ENCODE measurements at places on chromosomes 1 and 21.

- DNase-seq: no peak
Observed at GRCh38 chr21:46114963-46115362, 17.1 kb downstream of the COL6A2 start.

GRCh38 chr1:235865565-235866204 lies 1.0 kb downstream of the LYST start:
- DNase-seq: no peak

GRCh38 chr1:150387200-150387599 lies 23.3 kb downstream of the RPRD2 start:
- DNase-seq: no peak

DNA sequence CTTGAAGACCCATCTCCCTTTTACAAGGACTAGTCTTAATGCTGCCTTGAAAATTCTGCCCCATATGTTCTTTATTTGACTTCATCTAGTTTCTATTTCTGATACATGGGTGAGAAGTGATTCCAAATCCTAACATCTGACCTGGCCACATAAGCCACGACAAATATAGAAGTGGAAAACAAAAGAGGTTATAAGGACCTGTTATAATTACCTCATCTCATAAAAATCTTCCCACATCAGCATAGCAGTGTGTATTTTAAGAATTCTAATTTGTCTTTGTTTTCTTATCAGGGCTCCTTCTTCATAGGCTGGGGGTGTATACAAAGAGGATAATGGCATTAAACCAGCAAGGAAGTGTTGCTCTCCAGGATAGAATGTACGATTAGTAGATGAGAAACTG lies 1007.4 kb downstream of the TTLL7 start:
- DNase-seq: no peak

DNA sequence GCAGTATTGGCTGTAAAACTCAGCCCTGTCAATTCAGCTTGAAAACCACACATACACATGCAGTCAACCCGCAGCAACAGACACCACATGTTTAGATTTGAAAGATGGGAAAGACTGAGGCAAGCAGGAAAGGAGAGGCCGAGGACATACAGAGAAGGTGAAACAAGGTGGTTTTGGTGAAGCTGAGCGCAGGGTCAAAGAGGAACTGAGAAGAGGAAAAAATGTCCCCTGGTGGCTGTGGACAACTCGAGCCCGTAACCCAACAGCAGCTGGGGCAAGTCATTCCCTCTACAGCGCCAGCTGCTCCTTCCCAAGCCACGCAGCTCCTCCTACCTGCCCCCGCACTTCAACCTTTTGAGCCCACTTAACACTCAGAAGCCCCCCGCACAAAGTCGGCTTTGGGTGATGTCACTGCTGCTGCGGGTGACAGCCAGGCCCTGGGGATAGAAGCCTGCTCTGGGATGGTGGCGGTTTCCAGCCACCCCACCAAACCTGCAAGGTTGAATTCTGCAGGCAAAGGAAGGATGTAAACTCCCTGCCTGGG lies 63.0 kb downstream of the KCNN3 start:
- no peak for DNase-seq

GRCh38 chr1:29644812-29645211 lies 408.5 kb downstream of the PTPRU start:
- DNase-seq: no peak

DNA sequence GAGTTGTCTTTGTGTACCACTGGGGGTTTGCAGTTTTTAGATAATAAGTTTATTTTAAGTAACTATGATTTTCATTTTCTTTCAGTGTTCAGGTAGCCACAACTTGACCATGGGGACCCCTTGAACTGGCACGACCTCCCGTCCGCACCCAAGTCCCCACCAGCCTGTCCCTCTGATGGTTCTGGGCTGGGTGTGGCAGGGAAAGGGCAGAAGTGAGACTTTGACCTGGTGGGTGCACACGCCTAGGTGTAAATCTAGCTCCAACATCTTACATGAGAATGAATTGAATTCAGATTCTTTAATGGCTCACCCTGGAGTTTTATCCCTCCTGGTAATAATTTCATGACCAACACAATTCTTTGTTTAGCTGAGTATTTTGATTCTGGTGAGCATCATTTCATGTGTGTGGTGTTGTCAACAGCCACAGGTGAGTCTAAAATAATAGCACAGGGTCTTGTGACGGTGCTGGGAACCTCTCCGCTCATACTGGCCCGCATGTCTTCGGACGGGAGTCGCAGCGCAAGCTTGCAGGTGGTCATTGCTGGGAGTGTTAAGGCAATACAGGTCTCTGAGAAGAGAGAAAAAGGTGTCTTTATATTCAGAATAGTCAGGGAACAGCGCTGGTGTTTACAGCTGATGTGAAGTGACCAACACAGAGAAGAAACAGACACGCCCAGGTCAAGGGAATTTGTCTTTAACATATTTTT lies 50.8 kb upstream of the POFUT2 start:
- no peak for DNase-seq

DNA sequence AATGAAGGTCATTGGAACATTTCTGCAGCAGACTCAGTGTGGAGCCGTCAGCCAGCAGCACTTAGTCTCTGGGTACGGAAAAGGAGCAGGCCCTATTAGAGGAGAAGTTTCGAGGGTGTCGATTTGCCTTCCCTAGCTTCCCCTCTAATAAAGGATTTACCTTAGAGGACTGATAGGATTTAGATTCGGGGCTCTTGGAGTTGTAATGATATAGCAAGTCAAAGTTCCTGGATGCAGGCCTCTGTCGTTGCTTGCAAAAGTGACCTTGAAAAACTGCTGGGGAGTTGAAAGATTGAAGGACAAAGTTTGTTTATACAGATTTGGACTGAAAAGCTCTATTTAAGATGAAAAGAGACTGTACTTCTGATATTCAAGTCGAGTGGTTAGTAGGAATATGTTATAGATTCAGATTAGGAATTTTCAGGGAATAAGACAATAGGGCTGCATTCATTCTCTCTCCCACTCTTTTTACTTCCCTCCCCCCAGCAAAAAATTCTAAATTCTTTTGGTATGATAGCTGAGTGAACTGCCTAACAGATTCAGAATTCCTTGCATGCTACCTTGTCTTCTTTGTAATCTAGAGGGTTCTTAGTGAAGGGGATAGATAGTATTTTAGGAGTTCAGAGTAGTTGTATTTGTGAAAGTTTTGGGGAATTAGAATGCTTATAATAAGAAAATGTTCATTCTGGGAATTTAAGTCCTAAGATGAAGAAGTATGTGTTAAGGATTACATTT lies 19.2 kb downstream of the NFYC start:
- DNase-seq: no peak

DNA sequence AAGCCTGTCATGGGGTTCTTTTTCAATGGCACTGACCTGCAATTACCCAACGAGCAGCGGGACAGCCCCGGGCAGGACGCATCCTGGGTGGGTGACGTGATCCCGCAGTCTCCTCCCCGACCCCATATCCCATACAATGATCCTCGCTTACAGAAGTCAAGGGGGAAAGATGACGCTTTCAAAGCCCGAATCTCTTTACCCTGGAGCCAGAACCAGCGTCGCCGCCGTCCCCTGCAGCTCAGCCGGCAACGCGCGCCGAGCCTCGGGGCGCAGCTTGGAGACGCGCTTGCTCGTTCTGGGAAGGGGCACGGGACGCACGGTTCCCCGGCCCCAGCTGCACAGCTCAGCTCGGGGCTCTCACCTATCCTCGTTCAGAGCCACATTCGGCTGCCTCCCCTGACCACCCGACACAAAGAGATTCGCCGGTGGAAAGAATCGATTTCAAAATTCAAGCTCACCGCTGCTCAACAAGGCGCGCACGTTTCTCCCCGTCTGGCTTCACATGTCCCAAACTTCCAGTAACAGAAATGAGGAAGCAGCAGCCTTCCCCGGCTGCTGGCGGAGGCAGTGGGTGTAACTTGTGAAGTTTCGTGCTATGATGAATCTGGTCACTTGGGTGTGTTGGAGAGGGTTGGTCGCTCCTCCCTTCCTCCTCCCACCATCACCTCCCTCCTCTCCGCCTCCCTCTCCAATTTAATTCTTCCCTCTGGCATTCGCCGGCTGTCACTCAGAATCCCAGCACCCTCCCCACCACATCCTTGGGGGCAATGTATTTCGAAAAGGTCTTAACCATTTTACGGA lies at the start of gene TIAM1:
Gene TIAM1 (minus strand): TSS at position 582 of the 801 bp plus-strand sequence. CDS start 77,289 bp downstream, outside the sequence.
- no peak for DNase-seq
